ENCODE measurements at places on chromosomes 4 and X. TPM values are rescaled to one million over a fixed set of nuclear protein-coding genes. Genes with fewer than 3 reads are reported as not detected.

GRCh38 chr4:85399270-85399669, 75.7 kb upstream of the ARHGAP24 start:
- no peaks in the 10 kb centered on the region for H3K27me3 ChIP-seq
- DNase-seq = no peak
- no peaks in the 10 kb centered on the region for H3K36me3 ChIP-seq
- no peak overlapping the region for H3K4me3 ChIP-seq
- H3K27ac ChIP-seq = no peak overlapping the region
- no peaks in the 10 kb centered on the region for H3K4me1 ChIP-seq

DNA sequence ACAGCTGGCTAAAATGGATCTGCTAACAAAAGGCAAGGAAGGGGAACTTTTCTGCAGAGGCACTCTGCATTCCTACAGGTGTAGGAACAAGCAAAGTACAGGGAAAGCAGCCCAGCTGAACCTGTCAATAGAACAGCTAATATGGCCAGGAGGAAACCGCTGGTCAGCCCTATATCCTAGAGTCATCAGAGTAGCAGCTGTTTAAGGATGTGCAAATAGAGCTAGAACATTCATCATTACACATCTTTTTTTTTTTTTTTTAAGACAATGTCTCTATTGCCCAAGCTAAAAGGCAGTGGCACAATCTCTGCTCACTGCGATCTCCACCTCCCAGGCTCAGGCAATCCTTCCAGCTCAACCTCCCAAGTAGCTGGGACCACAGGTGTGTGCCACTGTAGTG, 163.0 kb downstream of the BTC start:
- no peak overlapping the region for H3K27ac ChIP-seq
- no peaks in the 10 kb centered on the region for H3K4me1 ChIP-seq
- DNase-seq = no peak
- H3K27me3 ChIP-seq = no peaks in the 10 kb centered on the region
- H3K36me3 ChIP-seq = no peaks in the 10 kb centered on the region

- no peak for DNase-seq
- no peaks in the 10 kb centered on the region for H3K27me3 ChIP-seq
- no peaks in the 10 kb centered on the region for H3K36me3 ChIP-seq
- no peak overlapping the region for H3K27ac ChIP-seq
- no peak overlapping the region for H3K4me3 ChIP-seq
Measured at GRCh38 chr4:47915378-47915777, 995 bp upstream of the NFXL1 start.

- no peak overlapping the region for H3K4me3 ChIP-seq
- peaks cover 26% of the 10 kb centered on the region for H3K4me1 ChIP-seq
- no peaks in the 10 kb centered on the region for H3K36me3 ChIP-seq
- peak overlapping the region; percentile 81 for H3K27ac ChIP-seq
Measured at GRCh38 chrX:68060506-68061205, 372.6 kb downstream of the OPHN1 start.

DNA sequence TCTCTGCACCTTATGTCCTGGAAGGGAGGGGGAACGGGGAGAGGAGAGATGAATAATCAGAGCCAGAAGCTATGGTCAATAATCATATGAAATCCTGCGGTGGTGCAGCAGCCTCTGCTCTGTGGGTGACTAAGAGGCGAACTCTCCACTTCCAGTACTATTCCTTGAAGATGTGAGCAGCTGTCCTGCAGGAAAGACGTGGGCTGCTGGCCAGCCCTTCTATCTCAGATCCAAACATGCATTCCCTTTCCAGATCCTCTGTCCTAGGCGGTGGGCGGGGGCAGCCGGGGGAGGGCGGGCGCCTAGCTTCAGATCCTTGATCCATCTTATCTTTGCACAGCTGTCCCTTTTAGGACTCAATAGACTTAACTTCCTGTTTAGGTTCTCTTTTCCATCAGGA, 34.5 kb downstream of the SPINK2 start:
- H3K4me1 ChIP-seq = no peaks in the 10 kb centered on the region
- no peak for DNase-seq
- H3K4me3 ChIP-seq = no peak overlapping the region
- no peaks in the 10 kb centered on the region for H3K36me3 ChIP-seq

DNA sequence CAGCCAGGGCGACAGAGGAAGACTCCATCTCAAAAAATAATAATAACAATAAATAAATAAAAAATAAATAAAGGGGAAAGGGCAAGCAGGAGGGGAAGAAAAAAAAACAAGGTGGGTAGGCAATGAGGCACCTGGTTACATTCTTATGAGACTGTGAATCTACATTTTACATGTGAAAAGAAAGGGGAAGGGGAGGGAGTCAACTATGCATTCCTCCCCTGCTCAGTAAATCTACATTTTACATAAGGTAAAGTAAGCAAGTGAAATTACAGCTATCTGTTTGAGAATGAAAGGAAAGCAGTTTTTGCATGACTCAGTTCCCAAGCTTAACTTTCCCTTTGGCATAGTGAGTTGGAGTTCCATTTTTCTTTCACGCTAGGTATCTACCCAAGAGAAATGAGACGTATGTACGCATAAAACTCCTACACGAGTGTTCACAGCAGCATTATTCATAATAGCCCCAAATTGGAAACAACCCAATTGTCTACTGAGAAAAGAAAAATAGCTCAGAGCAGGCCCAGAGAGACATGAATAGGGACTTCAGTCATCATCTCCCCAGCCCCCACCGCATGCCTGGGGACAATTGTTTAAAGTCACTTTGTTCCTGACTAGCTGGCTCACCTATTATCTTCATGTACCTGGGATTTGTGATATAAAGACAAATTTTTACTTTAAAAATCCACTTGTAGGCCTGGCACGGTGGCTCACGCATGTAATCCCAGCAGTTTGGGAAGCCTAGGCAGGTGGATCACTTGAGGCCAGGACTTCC, 52.4 kb downstream of the DDX3X start:
- no peak overlapping the region for H3K27ac ChIP-seq
- H3K36me3 ChIP-seq = no peaks in the 10 kb centered on the region
- no peak overlapping the region for H3K4me3 ChIP-seq
- no peak for DNase-seq

- peaks cover 63% of the 10 kb centered on the region for H3K4me1 ChIP-seq
- H3K4me3 ChIP-seq = no peak overlapping the region
- no peaks in the 10 kb centered on the region for H3K27me3 ChIP-seq
- H3K36me3 ChIP-seq = no peaks in the 10 kb centered on the region
- DNase-seq = no peak
- peak overlapping the region; percentile 69 for H3K27ac ChIP-seq
Measured at GRCh38 chr4:185718578-185719499, 93.2 kb downstream of the SORBS2 start.

- no peaks in the 10 kb centered on the region for H3K4me1 ChIP-seq
- H3K4me3 ChIP-seq = no peak overlapping the region
- H3K36me3 ChIP-seq = no peaks in the 10 kb centered on the region
- H3K27ac ChIP-seq = no peak overlapping the region
- no peak for DNase-seq
Measured at GRCh38 chrX:35166023-35166422, 223.4 kb downstream of the FAM47B start.

The RIPPLY1 gene
- total RNA-seq = not detected

The EIF4E gene
- total RNA-seq = 149 TPM

The EDA gene
- 6.2 TPM for total RNA-seq

The TCEAL6 gene
- not detected for total RNA-seq

All from thyroid gland (tissue), 4 donors.